ENCODE measurements at places on chromosomes 11 and 22.

DNA sequence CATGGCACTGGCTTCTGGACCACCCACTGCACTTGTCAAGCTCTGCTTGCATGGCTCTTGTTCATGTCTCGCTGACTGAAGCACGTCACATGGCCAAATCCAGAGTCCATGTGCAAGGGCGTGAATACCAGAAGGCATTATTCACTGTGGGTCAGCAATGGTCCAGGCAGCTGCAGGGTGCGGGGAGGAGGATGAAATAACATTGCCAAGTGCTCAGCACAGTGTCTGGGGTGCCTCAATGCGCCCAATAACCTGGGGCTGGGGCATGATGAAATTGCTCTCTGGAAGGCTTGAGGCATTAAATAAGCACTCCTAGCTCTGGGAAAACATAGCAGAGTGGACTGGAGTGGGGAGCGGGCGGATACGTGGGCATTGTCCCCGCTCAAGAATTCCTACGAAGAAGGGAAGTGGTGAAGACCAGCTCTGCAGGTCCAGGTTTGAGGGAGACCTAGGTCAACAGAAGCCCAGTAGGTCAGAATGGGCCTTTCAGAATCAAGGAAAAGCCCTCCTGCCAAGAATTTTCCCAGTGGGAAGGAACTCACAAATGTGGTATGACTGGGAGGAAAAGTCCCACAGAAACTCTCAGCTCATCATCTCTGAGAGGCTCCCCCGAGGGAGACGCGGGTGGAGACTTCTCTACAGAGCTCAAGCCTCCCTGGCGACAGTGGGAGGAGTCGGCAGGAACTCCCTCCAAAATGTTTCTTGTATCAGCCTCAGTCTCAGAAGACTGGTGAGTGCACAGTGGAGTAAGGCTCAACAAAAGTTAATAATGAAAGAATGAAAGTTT is 15.3 kb upstream of the ACCSL start:
- DNase-seq, result no peak

DNA sequence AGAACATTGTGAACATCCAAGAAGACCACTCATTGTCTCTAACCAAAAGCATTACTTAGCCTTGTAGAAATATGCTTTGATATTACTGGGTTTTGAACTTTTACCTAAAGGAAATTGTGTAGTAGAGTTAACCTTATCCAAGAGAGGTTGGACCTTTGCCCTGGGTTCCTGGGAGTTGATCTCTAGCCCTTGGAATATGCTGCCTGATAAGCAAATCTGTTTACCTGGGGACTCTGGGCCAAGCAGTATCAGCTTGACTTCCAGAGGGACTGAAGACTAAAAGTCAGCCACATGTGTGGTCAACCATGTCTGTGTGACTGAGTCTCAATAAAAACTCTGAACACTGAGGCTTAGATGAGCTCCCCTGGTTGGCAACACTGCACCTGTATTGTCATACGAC is 44.1 kb upstream of the CWF19L2 start:
- DNase-seq, result no peak

DNA sequence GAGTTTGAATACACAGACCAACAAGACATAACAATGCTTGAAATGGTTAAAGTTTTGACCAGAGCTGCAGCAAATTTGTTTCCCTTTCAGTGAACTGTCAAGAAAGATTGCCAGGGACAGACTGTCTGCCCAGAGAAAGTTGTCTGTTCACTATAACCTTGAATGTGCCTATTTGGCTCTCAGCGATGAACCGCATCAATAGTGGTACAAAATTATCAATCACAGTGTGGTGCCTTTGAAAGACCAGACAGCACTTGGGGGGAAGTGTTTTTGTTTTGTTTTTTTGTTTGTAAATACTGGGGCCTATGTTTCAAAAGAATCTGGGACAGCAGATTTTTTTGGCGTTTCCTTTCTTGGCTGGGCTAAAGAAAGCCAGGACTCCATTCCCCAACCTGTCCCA is 123.1 kb downstream of the CD44 start:
- DNase-seq, result no peak

GRCh38 chr11:8100605-8101004 is 19.6 kb downstream of the TUB start:
- DNase-seq, result no peak

DNA sequence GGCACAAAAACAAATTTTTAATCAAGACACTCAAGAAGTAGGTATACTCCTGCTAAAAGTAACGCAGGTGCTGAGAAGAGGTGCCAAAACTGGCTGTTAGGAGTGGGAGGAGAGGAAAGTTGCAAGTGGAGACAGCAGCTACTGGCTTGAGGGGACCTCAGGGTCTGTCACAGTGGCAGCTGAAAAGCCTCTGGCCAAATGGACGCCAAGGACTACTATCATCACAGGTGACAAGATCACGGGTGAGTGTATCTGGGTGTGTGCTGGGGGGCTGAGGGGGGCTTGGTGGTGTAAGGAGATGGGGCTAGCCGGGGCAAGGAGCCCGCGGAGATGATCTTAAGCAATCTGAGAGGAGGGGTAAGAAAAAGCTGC is 687 bp downstream of the ZNF202 start:
- no peak for DNase-seq

DNA sequence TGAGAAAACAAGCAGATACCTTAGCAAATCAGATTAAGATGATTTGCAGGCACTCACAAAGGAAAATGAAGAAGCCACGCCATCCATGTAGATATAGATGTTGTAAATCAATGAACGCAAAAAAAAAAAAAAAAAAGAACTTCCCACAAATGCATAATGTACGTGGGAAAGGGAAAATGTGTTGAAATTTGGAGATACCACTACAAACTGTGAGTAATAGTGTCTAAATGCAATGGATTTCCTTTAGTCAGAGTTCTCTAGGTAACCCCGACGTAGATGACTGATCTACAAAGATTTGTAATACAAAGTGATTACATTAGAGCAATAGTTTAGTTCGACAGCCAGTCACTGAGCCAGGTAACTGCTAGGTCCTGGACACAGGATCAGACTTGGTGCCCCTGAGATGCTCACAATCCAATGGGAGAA is 783 bp upstream of the ANKRD54 start:
- no peak for DNase-seq

DNA sequence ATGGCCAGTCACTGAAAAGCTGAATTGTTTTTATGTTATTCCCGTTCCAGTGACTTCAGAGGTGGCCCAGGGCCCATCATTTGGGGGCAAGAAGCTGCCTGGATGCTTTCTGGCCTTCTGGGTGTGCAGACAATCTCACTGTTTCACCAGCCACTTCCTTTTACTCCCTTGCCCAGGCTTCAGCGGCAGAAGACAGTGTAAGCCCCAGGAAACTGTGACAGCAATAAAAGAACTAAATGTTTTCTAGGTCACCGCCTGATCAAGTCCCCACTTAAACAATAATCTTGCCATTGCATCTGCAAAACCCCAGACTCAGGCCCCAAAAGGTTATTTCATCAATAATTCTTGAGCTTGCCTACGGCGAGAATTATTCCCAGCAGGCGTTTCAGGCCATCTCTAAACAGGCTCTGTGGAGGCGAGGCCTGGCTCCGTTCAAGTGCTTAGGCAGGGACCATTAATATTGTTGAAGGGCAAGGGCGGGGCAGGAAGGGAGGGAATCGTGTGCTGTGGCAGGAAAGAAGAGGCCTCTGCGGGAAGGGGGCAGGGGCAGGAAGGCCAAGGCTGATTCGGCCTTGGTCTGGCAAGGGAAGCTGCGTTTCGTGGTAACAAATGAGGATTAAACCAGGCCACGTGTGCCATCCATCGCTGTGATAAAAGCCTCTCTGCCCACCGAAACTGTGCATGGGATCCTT is 252.3 kb downstream of the KIRREL3 start:
- DNase-seq, result no peak

DNA sequence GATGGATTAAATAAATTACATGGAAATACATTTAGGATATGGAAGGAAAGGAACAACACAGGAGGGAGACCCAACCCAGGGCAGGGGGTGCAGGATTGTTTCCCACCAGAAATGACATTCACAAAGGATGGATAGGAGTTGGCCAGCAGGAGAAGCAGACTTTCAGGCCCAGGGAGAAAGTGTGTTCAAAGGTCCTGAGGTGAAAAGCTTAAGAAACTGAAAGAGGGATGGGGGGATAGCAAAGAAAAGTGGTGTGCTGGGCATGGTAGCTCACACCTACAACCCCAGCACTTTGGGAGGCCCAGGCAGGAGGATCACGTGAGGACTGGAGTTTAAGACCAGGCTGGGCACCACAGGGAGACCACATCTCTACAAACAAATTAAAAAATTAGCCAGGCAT is 16.6 kb upstream of the ADA2 start:
- no peak for DNase-seq

- DNase-seq, result no peak
Measured at GRCh38 chr11:133833898-133834681, 11.2 kb downstream of the SPATA19 start.

GRCh38 chr11:130710021-130710420 is 206.3 kb downstream of the SNX19 start:
- no peak for DNase-seq

DNA sequence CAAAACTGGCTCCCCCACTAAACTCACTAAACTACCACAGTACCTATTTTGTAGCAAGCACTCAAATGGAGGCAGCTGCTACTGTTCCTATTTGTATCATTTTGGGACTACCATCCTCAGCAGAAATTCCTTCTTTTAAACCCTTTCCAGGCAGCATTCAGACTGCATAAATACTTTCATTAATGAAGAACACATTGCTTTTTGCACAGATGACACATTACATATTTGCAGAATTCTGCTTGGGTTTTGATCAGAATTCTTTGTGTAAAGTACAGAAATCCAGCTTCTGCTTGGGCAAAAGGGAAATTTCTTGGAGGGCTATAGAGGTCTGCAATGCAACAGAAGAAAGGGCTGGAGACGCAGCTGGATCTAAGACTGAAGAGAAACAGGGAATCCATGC is 24.2 kb downstream of the RBX1 start:
- DNase-seq, result peak; percentile 72

DNA sequence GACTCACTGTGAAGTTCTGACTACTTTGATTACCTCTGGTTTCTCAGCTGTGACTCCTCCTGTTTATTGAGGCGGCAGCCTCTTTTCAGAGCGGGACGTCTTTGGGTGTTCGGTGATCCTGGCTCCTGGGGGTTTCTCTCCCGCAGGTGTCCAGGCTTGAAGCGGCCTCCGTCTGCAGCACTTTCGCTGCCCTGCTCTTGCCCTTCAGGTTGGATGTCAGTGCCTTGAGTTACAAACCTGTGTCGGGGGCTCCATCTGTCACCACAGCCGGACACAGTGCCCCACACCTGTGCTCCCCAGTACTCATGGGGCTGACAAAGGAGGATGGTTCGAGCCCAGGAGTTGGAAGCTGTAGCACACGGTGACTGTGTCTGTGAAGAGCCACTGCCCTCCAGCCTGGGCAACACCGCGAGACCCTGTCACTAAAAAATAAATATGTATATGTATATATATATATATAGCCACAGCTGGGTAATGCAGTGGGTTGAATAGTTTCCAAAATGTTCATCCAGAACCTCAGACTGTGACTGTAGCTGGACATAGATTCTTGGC is 104.1 kb downstream of the BRD1 start:
- DNase-seq, result no peak

DNA sequence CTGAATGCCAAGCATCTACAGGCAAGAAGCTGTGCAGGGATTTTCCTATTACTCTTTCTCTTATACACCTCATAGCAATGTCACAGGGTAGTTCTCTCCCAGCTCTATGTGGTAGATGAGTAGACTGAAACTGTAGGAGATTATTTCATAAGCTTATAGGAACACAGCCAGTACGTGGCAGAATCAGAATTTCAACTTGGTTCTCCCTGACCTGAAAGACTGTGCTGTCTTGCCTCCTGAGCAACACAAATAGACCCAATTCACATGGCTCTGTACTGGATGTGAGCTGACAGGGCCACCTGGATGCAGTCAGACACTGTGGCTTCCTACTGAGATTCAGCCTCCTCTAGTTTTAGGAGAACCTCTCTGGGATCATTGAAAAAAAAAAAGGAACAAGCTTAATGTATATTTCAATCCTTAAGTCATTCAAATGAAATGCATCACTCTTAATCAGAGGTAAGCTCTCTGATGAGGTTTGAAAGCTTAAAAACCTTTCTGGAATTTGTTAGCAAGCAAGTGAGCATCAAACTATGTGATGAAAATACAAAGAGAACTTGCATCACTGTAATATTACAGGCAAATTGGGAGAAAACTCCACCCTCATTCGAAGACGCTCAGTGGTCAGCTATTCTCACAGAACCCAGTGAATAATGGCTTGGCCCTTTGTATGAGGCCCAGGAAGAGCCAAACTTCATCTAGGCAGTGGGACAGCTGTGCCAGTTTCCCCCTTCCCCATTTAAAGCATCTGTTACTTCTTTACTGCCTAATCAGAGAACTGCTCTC is 1039.3 kb downstream of the NTM start:
- DNase-seq, result no peak

GRCh38 chr11:15223318-15223717 is 108.6 kb downstream of the INSC start:
- DNase-seq, result no peak

DNA sequence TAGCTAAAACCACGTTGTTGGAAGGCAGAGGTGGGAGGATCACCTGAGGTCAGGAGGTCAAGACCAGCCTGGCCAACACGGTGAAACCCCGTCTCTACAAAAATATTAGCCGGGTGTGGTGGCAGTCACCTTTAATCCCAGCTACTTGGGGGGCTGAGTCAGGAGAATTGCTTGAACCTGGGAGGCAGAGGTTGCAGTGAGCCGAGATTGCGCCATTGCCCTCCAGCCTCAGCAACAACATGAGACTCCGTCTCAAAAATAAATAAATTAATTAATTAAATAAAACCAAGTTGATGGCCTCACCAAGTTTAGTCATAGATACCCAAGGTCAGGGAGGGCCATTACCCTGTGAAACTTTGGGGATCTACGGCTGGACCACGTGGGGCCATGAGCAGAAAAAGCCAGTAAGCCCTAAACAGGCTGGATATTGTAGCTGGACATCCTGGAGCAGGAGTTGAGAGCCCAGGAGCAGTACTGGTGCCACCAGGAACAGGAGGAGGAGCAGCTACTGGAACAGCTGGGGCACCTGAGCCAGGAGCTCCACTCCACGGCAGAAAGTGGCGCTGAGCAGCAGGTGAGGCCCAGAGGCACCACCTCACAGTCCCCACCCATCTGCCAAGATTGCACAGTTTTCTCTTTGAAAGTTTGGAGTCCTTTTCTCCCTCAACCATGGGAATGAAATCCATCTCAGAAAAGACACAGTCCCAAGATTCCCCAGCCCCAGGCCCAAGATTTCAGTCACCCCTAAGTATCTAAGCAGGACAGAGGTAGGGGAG is 50.5 kb downstream of the BTG4 start:
- DNase-seq, result no peak

GRCh38 chr11:130470832-130471706 is 22.6 kb downstream of the ADAMTS15 start:
- no peak for DNase-seq

DNA sequence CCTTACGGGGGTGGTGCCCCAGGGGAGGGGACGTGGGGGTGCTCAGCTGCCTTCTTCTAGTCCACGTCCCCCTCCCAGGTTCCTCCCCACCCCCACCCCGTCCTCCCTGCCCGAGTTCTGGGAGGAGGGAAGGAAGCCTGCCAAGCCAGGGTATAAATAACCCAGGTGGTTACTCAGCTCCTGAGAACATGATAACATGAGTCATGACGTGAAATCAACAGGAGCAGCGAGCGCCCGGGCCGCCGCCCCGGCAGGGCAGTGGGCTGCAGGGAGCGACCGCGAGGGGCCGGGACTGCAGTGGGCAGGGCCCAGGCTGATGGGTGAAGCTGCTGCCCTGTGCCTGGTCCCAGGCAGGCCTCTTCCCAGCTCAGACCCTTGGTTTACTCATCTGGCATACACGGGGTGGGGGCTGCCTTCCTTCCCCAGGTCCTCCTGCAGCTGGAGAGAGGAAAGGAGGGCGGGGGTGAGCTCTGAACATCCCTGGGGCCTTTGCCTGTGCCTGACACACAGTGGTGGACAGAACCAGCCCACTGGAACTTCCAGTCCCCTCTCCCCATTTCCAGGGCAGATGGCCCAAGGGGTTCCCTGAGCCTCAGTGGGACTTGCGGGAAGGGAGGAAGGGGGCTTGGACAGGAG is 8.8 kb upstream of the PDGFB start:
- no peak for DNase-seq

Data from skin of body (tissue), 3 donors.